ENCODE measurements at places on chromosomes 13 and 19. TPM values are rescaled to one million over a fixed set of nuclear protein-coding genes. Genes with fewer than 3 reads are reported as not detected.

TMEM147 gene
- 43.8 TPM for total RNA-seq

ZNF254 gene
- 13.8 TPM for total RNA-seq

DNA sequence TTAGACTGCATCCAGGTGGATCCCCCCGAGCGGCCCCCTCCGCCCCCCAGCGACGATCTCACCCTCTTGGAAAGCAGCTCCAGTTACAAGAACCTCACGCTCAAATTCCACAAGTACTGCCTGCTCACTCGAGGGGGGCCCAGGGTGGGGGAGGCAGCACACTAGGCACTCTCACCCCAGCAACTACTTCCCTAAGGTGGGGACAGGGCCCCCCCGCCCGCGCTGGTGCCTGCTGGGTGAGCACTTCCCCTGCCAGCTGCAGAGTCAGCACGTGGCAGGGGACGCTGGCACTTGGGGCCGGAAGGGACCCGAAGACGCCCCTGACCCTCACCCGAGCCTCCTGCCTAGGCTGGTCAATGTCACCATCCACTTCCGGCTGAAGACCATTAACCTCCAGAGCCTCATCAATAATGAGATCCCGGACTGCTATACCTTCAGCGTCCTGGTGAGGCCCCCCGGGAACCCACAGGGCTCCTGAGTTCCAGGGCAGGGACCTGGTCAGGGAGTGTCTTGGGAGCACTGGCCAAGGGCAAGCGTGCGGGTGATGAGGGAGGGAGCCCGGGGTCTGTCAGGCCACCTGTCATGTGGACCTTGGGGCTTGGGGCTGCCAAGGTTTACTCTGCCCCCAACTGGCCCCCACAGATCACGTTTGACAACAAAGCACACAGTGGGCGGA is 5.2 kb downstream of the MCOLN1 start:
- peaks cover 5% of the 10 kb centered on the region for H3K4me1 ChIP-seq
- H3K36me3 ChIP-seq: peaks cover 8% of the 10 kb centered on the region
- no peaks in the 10 kb centered on the region for H3K27me3 ChIP-seq
- no peak for DNase-seq
- no peak overlapping the region for H3K4me3 ChIP-seq

DNA sequence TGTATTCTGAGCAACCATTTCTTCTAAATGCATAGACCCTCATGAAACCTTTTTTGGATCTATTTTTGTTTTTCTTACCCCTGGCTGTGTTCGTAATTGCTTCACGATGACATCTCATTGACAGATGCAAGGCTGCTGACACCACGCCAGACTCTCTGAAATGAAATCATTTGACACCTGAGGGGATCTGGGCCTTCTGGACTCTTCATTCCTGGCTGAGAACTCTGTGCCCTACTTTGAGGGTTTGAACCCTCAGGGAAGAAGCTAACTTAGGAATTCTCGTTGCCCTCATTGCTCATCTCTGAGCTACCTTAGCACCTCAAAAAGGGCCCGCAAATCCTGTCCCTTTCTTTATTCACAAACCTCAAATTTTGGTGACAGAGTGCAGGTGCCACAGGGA is 40.5 kb upstream of the NBEA start:
- H3K27me3 ChIP-seq: peaks cover 2% of the 10 kb centered on the region
- no peak overlapping the region for H3K4me3 ChIP-seq
- DNase-seq: no peak
- H3K36me3 ChIP-seq: no peaks in the 10 kb centered on the region
- H3K27ac ChIP-seq: no peak overlapping the region

PTPRH gene
- not detected for total RNA-seq

GRCh38 chr13:107020393-107020792 is 452.5 kb upstream of the ARGLU1 start:
- no peak for DNase-seq
- no peak overlapping the region for H3K4me3 ChIP-seq
- H3K27ac ChIP-seq: no peak overlapping the region
- H3K27me3 ChIP-seq: no peaks in the 10 kb centered on the region
- no peaks in the 10 kb centered on the region for H3K36me3 ChIP-seq

NKPD1 gene
- not detected for total RNA-seq

DNA sequence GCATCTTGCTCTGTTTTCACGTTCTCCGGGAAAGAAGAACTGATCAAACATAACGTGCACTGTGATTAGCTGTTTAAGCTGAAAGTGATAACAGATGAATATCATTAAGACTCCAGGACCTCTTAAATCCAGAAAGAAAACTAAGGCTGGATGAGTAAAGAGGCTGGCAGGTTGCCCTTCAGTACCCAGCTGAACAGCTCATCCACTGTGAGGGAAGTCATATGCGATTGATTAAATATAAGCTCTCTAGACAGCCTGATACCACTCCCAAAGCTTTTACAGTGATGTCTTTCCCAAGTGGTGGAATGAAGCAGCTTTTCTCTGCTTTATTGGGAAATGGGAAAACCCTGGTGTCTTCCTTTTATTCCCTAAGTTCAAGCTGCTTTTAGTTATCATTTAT is 116.9 kb downstream of the EFNB2 start:
- no peaks in the 10 kb centered on the region for H3K36me3 ChIP-seq
- no peak for DNase-seq
- H3K4me3 ChIP-seq: no peak overlapping the region
- H3K27ac ChIP-seq: no peak overlapping the region

DNA sequence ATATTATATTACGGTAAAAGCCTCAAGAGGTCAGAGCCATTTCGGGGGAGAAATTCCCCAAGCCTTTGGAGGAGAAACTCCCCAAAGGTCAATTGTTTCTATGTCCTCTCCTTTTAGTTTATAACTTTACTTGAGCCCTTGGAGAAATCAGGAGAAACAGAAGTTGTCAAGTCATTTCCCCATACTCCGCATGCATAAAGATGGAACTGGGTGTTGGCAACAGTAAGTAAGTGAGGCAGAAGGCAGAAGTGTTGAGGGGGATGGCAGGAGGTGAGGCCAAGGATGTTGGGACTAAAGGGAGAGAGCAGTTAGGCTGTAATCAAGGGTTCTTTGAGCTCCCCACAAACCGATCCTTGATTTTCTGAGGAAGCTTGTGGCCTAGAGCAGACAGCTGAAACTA is 307.9 kb downstream of the ENOX1 start:
- no peaks in the 10 kb centered on the region for H3K36me3 ChIP-seq
- no peak for DNase-seq
- no peak overlapping the region for H3K27ac ChIP-seq
- no peaks in the 10 kb centered on the region for H3K4me1 ChIP-seq
- H3K27me3 ChIP-seq: peaks cover 14% of the 10 kb centered on the region

DNA sequence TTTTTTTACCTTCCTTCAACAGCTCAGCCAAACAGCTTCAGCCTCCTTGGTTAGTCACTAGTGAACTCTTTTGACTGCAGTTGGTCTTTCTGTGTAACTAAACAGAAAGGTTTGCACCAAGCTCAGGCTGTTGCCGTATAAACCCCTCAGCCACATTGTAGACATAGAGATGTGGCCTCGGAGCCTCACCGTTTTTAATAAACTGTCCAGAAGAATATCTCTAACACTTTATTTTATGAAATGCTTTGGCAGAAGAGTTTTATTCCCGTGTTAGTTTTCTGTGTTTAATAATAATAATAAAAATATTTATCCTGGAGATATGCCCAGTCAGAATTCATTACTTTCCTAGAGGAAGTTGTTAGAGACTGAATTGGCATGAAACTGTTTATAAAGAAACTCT is 171.7 kb upstream of the MAB21L1 start:
- DNase-seq: no peak
- H3K27ac ChIP-seq: no peak overlapping the region
- no peaks in the 10 kb centered on the region for H3K27me3 ChIP-seq
- H3K4me3 ChIP-seq: no peak overlapping the region

GRCh38 chr13:21045100-21045499 is 16.3 kb downstream of the LATS2 start:
- H3K27me3 ChIP-seq: no peaks in the 10 kb centered on the region
- DNase-seq: no peak
- H3K36me3 ChIP-seq: no peaks in the 10 kb centered on the region
- H3K4me3 ChIP-seq: no peak overlapping the region
- no peak overlapping the region for H3K27ac ChIP-seq

ITPKC gene
- total RNA-seq: 4.8 TPM

Measured in activated CD4-positive, alpha-beta T cell treated with anti-CD3 and anti-CD28 coated beads, Interleukin-2, amount 10 ng/mL, durations not matched to agents 7 days and 5 days (primary cell).